PC-3 (cell line): ENCODE measurements at places on chromosomes 5 and 9.

- DNase-seq = peak; percentile 84
Observed at GRCh38 chr5:154779105-154779504, 23.9 kb downstream of the LARP1 start.

GRCh38 chr5:110865400-110866094 is 126.7 kb downstream of the SLC25A46 start:
- peak; percentile 68 for DNase-seq

DNA sequence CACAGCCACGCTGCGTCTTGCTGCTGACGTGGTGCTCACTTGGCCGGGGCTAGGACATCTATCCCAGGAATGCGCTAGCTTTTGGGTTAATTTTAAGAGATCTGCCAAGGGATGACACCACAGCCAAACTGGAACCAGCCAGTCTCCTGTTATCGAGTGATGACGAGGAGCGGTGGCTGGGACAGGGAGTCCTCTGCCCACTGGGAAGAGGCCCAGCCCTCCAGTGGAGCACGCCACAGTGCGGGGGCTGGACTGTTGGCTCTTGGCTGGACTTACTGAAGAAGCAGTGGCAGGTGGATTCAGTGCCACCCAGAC is 55.1 kb upstream of the PHYKPL start:
- no peak for DNase-seq

GRCh38 chr9:125995706-125996105 is 248.5 kb downstream of the PBX3 start:
- DNase-seq = no peak

DNA sequence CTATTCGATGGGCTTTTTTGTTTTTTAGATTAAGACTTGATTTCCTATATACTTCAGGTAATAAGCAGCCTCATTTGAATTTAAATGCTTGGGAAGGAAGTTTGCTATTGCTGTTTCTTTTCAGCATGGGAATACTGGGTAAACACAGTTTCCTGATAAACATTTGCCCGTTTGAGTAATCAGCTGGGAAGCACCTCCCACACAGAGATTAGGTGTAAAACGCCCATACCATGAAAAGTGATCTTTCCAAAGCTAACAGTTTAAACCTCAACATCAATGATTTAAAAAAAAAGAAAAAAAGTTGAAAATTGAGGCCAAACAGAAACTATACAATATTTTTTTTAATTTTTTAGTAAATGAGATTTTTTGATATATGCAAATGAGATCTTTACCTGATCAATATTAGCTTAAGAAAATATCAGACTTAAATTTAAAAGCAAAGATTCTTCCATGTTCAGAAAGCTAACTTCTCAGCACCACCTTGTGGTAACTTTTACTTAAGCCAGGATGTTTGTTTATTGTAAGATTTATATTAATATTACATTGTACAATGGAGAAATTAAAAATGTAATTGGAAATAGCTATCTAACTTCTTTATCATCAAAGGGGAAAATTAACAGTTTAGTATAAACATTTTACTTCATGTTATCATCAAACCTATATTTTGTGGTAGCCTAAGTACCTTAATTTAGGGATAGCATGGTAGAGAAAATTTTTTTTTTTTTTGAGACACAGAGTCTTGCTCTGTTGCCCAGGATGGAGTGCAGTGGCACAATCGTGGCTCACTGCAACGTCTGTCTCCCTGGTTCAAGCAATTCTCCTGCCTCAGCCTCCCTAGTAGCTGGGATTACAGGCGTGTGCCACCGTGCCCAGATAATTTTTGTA is 39.8 kb downstream of the F2RL2 start:
- DNase-seq = peak; percentile 42

DNA sequence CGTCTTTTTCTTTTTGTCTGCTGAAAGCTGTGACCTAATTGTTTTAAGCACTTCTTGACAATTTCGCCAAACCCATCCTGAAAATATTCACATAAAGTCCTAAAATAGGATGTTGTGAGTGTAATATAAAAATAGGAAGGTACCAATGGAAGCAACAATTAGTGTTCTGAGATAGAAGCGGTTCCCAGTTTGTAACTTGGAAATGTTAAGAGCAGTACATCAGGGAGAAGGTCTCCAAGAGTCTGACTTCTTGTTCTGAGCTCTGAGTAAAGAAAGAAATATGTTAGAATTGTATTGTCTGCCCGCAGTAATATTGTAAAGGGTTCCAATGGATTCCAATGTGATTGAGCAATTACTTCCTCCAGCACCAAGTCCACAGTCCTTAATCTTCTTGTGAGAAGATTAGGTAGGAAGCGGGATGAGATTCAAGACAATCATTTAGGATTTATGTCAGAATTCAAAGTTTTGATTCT is 3.9 kb downstream of the VCAN start:
- peak; percentile 66 for DNase-seq

- peak; percentile 84 for DNase-seq
Observed at GRCh38 chr5:132378580-132378979, 9.1 kb downstream of the SLC22A5 start.
